ENCODE measurements at places on chromosomes 16 and 17.

- DNase-seq: no peak
Observed at GRCh38 chr16:1180549-1181403, 27.9 kb downstream of the CACNA1H start.

DNA sequence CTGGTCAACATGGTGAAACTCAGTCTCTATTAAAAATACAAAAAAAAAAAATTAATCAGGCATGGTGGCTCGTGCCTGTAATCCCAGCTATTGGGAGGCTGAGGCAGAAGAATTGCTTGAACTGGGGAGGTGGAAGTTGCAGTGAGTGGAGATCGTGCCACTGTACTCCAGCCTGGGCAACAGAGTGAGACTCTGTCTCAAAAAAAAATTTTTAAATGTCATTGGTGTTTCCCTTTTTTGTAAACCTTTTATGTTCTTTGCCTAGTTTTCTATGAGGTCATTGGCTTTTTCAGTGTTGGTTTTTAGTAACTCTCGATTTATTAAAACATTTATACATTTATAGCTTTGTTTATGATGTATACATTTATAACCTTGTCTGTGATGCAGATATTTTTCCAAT lies 18.2 kb downstream of the NLRC5 start:
- DNase-seq: no peak

- no peak for DNase-seq
Observed at GRCh38 chr17:27733773-27734172, 66.6 kb downstream of the NOS2 start.

DNA sequence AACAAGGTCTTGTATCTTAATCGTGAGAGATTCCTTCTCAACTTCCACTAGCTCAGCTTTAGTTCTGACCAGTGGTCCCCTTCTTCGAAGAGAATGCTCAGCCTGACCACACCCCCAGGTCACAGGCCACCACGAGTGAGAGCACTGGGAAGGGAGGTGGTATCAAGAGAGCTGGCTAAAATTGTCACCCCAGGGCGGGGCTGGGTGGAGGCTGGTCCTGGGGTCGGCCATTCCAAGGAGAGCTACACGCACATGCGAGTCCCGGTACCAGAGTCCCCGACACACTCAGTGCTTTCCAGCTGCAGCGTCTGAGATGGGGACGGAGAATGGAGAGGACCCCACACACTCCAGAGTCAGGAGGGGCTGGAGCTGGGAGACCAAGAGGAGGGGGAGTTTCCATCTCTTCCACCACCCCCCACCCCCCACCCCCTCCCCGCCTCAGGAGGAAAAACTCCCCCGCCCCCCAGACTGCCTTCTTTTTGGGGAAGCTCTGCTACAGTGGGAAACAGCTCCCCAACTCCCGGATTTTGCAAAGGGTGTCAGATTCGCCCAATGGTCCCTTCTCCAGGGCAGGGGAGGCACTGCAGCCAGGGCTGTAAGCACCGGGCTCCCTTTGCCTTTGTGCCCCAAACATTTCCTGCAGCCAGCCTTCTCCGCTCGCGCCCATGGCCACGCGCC lies 1.6 kb downstream of the C1QL1 start:
- DNase-seq: no peak

DNA sequence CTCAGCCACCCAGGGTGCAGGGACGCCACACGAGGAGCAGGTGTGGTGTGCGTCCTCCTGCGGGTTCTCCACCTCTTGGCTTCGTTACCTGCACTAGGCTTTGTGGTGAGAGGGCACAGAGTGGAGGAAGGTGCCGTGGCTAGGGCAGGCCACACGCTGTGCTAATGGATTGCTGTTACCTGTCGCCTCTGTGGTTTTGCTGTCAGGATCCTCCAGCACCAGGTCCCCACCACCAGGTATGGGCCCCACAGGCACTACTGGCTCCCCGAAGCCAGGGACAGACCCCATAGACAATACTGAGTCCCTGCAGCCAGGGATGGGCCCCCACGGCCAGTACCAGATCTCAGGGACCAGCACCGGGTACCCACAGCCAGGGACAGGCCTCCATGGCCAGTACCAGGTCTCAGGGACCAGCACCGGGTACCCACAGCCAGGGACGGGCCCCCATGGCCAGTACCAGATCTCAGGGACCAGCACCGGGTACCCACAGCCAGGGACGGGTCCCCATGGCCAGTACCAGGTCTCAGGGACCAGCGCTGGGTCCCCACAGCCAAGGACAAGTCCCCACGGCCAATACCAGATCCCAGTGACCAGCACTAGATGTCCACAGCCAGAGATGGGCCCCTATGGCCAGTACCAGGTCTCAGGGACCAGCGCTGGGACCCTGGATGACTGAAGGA lies 315.6 kb downstream of the SEC14L1 start:
- no peak for DNase-seq

DNA sequence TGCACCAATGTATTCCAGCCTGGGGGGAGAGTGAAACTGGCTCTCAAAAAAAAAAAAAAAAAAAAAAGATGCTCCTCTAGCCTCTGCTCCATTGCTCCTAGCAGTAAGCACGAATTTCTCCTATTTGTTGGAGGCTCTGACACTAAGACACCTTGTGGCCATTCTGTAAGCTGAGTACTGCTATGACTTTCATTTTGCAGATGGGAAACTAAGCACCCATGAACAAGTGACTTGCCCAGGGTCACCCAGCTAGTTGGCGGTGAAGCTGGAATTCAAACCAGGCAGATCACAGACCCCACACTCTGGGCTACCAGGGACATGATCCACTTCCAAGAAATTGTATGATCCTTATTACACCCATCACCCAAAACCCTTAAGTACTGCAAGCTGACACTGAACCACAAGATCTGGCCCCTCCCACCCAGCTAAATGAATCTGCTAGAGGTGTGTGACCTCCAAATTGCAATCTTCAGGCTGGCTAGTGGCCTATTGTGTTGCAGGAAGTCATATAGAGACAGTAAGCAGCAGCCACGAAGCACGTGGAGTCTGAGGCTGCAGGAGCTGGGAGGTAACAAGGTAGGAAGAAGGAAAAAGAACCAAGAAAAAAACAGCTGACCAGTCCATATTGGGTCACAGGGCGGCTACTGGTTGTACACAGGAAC lies 209.4 kb downstream of the XYLT1 start:
- no peak for DNase-seq

DNA sequence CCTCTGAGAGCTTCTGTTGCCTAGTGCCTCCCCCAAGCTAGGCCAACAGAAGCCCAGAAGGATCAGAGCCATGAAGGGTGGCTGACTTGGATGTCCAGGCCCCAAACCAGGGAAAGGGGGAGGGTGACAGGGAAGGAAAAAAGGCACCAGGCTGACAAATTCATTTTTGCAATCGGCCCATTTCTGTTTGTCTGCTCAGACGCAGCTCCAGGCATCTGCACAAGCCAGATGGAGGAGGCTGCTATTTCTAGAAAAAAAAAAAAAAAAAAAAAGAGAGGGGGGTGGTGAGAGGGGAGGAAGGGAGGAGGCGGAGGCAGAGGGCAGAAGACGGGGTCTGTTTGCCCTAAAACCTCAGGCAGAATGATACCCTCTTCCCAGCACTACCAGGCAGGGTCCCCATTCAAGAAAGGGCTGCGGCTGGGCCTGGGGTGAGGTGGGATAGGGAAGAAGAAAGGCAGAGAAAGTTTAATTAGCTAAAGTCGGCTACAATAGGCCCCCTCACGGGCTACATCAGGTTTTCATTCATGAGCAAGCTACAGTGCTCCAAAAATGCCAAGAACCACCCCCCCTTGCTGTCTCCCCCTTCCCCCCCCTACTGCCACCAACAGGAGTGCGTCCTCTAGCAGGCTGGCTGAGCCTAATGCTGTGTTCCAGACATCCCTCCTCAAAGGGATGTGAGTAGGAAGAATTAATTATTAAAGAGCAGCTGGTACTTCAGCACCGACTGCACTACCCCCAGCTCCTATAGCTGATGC lies 2.4 kb downstream of the HDAC5 start:
- no peak for DNase-seq

DNA sequence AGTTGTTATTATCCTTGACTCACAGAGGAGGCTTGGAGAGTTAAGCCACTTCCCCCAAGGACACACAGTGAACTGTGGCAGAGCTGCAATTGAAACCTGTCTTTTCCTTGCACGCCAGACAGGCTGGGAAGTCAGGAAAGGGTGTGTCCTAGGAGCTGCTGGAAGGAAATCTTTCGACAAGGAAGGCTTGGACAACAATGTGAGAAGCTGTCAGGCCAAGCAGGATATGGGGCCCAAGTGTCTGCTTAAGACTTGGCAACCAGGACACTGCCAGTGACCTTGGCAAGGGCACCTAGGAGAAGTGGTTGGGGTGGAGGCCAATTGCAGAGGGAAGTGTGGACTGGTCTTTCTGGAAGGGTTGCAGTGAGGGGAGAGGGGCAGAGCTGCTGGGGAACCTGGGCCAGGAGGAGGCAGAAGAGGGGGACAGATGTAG lies 2.1 kb upstream of the CAMKK1 start:
- no peak for DNase-seq

DNA sequence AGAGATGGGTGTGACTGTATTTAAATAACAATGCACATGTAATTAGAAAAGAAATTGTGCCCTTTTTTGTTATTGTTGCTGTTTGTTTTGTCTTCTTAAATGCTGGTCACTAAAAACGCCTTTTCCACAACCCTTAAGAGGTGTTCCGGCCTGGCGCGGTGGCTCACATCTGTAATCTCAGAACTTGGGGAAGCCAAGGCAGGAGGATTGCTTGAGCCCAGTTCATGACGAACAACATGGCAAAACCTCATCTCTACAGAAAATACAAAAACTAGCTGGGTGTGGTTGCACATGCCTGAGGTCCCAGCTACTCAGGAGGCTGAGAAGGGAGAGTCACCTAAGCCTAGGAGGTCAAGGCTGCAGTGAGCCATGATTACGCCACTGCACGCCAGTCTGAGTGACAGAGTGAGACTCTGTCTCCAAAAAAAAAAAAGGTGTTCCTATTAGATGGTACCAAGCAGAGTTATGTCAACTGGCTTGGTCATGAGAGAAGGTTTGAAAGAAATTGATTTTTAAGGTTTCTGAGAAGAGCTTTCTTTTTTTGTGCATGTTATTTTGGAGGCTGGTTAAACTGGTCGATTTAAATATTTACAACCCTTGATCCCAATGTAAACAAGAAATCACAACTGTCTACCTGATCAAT lies 23.5 kb upstream of the RFFL start:
- no peak for DNase-seq

DNA sequence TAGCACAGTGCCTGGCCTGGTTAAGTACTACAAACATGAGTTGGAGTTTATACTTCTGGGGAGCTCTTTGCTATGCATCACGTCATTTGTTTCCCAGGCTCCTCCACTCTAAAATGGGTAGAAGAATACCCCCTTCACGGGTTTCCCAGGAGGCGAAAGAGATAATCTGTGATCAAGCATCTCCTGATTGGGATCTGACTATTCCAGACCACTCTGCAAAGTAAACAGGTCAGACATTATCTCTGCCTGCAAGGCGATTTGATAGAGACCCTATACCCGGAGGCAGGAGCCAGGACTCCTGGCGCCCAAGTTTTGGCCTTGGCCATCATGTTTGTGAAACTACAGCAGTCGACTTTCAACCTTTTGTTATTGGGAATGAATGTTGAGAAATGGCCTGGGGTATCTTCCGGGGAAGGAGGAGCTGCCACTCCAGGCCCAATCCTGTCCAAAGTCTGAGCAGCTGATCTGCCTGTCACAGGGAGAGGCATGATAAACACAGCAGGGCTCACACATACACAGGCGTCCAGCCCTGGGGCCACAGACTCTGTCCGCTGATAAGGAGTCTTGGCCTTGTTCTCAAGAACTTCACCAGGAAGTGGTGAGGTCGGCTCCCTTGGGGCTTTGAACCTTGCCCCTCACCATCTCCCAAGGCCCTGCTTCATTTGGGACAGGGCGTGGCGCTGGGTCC lies 199.9 kb downstream of the MAF start:
- no peak for DNase-seq

- no peak for DNase-seq
Observed at GRCh38 chr17:77999413-78000173, 41.1 kb downstream of the TNRC6C start.

- no peak for DNase-seq
Observed at GRCh38 chr17:17703140-17703919, 22.1 kb downstream of the RAI1 start.

DNA sequence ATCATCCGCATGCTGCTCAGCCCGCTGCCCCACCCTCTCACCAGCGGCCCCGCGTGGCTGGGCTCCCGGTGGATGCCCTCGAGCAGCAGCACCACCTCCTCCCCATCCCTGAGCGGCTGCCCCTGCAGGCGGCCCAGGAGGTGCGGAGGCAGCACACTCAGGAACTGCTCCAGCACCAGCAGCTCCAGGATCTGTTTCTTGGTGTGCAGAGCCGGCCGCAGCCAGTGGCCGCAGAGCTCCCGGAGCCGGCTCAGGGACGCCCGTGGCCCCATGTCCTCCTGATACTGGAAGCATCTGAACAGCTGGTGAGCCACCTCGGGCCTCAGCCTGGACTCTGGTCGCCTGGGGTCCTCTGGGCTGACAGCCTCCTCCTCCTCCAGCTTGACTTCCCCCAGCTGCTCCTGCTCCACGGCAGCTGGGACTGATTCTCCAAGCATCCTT lies 6.6 kb downstream of the ZSCAN10 start:
- no peak for DNase-seq

- DNase-seq: no peak
Observed at GRCh38 chr17:64024781-64025731, 4.6 kb upstream of the ICAM2 start.

DNA sequence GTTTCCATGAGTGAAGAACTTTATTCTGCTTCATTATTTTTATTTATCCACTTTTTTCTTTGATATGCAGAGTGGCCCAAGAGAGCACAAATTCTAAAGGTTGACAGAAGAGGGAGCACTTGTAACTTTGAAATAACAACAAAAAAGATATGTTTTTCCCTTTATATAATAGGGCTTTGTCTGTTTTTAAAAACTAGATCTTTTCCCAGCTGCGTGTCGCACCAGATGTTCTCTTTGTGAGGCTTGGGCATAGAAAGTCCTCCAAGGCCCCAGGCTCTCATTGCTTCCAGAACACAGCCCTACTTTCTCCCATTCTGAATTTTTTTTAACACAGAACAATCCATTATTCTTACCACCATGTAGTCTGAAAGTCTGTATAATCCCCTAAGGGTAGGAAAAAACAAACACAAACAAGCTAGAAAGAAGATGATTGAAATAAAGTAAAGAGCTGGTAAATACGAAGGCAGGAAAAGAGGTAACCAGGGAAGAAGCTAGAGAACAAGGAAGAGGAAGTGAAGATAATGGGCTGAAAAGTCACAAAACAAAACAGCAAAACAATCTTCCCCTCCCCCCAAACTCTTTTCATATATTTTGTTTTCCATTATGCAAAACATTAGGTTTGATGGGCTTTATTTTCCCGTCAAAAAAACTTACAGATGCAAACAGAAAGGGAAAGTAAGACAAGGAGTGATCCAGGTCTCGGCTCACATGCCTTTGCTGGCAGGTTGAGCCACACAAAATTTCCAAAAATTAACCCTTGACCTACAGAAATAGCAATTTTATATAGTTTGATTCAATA lies 160.4 kb downstream of the ABCA8 start:
- no peak for DNase-seq
